ENCODE measurements at places on chromosomes 7 and 10.

DNA sequence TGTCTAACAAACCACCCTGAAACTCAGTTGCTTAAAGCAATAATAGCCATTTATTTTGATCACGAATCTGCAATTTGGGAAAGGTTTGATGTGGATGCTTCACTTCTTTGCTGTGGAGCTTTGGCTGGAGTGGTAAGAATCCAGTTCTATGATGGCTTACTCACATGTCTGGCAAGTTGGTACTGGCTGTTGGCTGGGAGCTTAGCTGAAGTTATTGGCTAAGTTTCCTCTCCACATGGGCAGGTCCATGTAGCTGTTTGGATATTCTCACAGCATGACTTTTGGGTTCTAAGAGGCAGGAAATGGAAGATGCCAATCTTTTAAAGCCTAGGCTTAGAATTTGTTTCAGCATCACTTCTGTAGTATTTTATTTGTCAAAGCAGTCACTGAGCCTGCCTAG is 277.6 kb upstream of the NRP1 start:
- peak; percentile 25 for DNase-seq

GRCh38 chr7:97021747-97022490 is 2.7 kb downstream of the DLX5 start:
- no peak for DNase-seq

DNA sequence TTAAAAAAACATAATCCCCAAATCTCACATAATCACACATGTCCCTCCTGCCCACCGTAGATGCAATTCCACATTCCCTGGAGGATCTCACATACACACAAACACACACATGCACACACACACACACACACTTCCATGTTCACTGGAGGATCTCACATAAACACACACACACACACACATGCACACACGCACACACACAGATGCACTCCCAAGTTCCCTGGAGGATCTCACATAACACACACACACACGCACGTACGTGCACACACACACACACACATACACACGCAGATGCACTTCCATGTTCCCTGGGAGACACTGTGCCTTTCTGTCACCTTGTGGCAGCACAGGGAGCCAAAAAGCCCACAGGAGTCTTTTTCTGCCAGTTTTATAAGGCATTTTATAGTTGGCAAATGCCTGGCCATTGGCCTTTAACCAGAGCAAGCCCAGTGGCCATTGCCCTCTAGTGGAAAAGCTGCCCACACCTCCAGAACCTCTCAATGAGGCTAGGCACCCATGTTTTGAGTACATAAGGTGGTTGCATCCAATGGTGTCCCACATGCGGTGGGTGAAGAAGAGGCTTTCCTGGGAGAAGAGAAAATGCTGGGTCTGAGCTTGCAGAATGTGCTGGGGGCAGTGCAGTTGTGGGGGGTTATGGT is 115.4 kb upstream of the ACBD5 start:
- no peak for DNase-seq

DNA sequence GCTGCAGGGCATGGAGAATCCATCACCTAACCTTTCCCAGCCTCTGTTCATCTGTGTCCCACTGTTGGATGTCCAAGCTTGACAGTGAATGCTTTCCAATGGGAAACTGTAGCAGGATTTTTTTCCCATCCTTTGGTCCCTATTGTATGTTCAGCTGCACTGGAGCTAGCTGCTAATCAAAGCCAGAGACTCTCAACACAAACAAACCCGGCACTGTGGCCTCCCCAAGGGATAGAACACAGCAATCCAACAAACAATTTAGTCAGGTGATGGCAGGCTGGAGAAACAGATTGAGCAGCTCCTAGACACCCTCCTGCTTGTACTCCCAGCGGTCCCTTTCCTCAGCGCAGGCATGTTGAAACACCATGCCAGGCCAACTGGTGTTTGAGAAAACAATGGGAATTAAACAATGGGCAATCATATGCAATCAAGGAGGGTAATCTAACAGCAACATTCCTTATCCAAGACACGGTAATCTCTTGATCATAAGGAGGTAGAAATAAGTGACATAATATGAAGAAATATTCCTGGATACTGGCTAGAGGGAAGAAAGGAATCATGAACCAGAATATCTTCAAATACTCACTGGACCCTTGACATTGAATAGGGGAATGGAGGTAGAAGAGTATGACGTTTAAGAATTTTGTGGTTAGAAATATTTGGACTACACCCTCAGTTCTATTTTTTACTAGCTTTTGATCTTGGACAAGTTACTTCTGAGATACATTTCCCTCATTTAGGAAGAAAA is 15.0 kb downstream of the PTN start:
- DNase-seq = peak; percentile 19

DNA sequence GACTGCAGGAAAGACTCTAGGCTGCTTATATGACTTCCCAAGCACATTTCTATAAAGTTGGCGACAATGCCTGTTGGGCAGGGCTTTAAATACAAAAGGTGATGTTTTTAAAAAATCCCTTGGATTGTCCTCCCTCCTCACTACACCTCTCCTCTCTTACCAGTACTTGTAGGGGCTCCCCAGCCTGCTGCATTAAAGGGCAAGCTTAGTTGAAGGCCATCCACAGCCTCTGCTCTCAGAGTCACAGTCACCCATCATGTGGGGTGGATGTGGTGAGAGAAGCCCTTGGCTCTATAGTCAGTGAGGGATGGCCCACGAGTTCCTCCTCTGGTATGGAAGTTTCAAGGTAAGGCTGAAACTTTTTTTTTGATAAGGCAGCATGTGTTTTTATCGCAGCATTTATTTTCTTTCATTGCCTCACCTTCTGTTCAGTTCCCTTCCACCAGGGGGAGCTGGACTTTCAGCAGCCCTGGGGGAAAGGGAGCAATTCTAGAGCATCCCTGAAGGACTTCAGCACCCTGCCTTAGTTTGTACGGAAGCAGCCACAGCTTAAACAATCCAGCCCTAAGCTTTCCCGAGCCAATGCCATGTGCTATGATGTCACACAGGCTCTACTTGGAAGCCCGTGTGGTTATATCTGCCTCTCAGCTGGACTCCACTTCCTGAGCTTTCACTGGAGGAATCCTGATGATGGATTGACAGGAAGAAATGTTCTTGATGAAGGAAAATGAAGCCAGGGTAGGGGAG is 131.9 kb downstream of the CALCR start:
- peak; percentile 30 for DNase-seq

Data from fibroblast of skin of scalp (primary cell).